ENCODE measurements at places on chromosomes 3 and 15.

DNA sequence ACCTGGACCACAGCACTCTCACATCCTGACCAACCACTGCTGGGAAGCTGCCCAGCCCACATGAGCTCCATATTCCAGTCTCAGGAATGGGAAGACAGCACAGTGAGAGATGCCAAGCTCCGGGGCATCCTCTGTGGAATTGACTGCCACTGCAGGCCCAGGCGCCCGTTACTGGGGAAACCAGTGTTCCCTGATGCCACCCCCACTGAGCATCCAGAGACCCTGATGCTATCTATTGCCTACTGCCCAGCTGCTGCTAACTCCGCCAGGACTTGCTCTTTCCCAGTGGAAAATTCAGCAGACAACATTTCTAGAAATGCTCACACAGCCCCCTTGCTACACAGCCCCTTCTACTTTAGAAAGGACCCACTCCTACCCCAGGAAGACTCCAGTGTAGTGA lies 57.6 kb downstream of the CYP19A1 start:
- DNase-seq = no peak

DNA sequence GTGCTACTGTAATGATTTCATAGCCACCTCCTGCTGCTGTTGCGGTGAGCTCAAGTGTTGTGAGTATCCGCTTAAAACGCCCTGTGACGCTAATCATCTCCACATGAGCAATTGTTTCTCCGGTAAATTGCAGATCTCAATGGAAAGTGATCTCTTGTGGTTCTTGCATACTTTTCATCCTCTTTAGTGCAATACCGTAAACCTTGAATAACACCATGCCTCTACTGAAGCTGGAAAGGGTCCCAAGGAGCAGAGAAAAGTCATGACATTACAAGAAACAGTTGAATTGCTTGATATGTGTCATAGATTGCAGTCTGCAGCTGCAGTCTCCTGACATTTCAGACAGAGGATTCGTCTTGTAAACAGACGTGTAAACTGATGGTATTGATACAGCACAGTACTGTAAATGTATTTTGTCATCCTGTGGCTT lies 6.0 kb upstream of the CEMIP start:
- no peak for DNase-seq

DNA sequence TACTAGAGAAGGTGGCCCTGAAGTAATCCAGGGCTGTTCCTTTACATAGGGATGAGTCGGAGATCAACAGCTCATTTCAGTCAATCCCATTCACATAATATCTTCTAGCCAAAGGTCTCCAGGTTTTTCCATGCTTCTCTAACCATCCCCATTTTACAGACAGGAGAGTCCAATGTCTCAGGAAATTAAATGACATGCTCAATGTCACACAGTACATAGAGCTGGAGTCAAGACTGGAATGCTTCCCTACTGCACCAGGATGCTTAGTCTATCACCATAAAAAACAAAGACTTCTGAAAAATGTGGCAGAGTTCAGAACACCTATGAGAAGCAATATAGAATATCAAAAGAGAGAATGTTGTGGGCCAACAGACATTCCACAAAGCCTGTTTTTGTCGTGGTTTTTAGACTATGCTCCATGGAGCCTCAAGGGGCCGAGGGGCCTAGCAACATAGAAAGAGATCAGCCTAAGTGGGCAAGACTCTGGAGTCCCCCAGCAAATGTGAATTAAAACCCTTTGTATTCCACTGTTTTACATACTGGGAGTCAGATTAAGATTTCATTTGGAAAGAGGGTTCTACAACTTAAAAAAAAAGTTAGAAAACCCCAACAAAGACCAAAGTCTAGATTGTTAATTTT lies 122.0 kb downstream of the THRB start:
- DNase-seq = no peak

- no peak for DNase-seq
These were observed 26.1 kb downstream of the KCNMB2 start for GRCh38 chr3:178562143-178562946.

DNA sequence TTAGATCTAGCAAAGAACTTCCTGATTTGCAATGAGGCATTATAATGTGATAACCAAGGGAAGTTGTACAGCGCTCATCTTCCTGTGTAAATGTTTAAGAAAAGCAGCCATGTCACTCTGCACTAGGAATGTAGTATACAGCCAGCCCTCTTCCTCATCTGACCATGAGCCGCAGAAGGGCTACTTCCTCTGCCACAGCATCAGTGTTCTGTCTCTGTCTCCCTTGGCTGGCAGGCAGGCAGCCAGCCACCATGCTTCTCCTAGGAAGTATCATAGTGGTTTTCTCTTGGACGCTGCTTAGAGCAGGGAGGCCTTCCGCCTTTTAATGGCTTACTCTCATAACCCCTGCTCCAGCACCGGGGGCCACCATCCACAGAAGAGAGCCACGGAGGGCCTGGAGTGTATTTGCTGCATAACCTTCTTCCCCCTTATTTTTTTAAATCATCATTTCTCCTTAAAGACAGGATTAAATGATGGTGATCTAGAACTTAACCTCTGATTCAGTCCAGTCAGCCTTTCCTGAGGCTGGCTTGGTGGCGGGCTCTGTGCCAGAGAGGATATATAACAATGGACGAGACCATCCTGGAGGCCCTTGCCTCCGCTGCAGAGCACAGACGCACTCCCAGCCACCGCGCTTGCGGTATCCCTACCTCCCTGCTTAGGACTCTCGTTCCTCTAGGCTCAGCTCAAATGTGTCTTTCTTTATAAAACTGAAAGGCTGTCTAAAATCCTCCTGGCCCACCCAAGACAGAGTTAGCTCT lies 57.3 kb upstream of the PLXNA1 start:
- no peak for DNase-seq

GRCh38 chr3:47057212-47057671 lies 77.8 kb downstream of the NBEAL2 start:
- no peak for DNase-seq

All from GM12891 (cell line).